ENCODE measurements at places on chromosomes 5 and 9. TPM values are rescaled to one million over a fixed set of nuclear protein-coding genes. Genes with fewer than 3 reads are reported as not detected.

Gene KIF12
- not detected for total RNA-seq

Gene UHRF2
- 18.0 TPM for total RNA-seq

DNA sequence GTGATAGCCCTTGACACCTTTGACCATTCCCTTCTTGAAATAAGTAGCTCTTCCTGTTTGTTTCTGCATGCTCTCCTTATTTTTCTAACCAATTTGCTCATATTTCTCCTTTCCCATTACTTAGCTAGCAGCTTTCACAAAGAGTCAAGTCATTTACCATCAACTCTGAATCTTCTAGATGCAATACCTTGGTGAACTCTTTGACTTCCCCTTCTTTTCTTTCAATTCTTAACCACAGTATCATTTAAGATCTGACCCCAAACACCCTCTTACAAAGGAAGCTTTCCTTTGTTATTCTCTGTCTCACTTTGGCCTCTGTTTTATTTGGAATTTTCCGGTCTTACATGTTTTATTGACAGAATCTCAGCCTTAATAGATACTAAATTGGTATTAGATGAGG, 14.0 kb downstream of the NFX1 start:
- DNase-seq, result no peak

- no peak for DNase-seq
Observed at GRCh38 chr9:129163753-129164152, 14.3 kb downstream of the IER5L start.

GRCh38 chr9:105757496-105758251, 63.3 kb downstream of the TMEM38B start:
- DNase-seq, result no peak

Measured in left cardiac atrium (tissue), 4 donors.